ENCODE measurements at places on chromosomes 1 and 21. TPM values are rescaled to one million over a fixed set of nuclear protein-coding genes. Genes with fewer than 3 reads are reported as not detected.

DNA sequence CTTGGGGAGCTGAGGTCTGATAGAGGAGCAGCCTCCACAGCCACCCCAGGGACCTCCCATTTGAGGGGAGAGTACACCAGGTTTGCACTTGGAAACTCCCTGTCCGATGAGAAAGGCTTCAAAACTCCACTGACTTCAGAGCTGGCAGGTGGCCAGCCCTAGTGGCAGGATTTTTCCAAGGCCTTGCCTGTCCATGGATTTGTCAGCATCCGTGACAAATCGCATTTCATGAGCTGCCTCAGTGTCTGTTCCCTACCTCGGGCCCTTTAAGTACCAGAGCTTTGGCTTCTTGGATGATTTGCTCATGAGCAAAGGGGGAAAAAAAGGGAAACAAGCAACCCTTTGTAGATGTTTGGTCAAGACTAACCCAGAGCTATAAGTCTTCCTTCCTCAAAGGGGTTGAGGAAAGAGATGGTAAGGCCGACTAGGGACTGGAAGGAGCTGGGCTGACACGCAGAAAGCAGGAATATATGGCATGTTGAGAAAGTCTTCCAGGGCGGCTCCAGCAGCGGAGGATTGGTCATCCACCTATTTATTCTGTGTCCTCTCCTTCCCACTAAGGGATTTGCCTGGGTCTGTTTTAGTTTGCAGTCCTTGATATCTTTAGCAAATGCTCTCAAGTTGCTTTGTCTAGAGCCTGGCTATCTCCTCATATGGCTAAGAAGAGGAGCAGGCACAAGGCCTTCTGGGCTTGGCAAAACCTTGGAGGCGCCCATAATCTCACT is 2.7 kb upstream of the HSPG2 start:
- peak; percentile 90 for DNase-seq

GRCh38 chr1:15542388-15543250 is 16.0 kb downstream of the DNAJC16 start:
- DNase-seq = no peak

Gene PRMT2
- total RNA-seq = 54.8 TPM

Gene KCNK2
- total RNA-seq = not detected

Gene FCER1G
- total RNA-seq = not detected

Measured in HT-29 (cell line).